ENCODE measurements at places on chromosomes 7 and 10. TPM values are rescaled to one million over a fixed set of nuclear protein-coding genes. Genes with fewer than 3 reads are reported as not detected.
A peak's percentile ranks its signal among the peaks of the same experiment; 100 is the strongest.

SORCS3 gene
- total RNA-seq = under 0.01 TPM

UCMA gene
- not detected for total RNA-seq

- DNase-seq = no peak
Observed at GRCh38 chr7:2517678-2518507, 1.7 kb upstream of the LFNG start.

- DNase-seq = peak; percentile 87
Observed at GRCh38 chr10:89391907-89392756, at the start of gene IFIT1. IFIT1 (plus strand) TSS chr10:89392623; CDS start chr10:89392713, 90 bp downstream.

- DNase-seq = no peak
Observed at GRCh38 chr7:133477791-133478190, 224.9 kb downstream of the EXOC4 start.

DNA sequence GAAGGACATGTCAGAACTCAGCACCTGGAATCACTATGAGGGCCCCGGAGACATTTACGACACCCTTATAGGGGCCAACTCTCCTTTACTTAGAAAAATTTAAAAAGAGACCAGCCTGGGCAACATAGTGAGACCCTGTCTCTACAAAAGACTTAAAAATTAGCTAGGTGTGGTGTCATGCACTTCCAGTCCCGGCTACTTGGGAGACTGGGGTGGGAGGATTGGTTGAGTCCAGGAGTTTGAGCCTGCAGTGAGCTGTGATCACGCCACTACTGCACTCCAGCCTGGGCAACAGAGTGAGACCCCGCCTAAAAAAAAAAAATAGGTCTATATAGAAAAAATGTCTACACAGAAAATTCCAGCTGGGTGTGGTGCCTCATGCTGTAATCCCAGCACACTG is 7.5 kb upstream of the CYTH3 start:
- no peak for DNase-seq

DNA sequence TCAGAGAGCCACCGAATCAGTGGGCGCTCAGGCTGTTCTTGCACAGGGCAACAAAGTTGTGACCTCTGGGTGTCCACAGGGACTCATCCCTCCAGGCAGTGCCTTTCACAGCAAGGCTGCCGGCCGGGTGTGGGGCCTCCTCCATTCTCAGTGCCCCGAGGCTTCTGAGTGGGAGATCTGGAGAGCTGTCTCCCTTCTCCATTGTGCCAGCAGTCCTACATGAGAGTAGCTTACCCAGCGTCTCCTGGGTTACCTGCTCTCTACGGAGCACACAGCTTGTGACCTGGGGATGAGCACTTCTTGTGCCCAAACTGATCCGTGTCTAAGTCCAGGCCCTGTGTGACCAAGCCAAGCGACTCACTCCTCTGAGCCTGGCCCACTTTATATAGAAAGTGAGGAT is 240.9 kb upstream of the GRB10 start:
- DNase-seq = no peak

DNA sequence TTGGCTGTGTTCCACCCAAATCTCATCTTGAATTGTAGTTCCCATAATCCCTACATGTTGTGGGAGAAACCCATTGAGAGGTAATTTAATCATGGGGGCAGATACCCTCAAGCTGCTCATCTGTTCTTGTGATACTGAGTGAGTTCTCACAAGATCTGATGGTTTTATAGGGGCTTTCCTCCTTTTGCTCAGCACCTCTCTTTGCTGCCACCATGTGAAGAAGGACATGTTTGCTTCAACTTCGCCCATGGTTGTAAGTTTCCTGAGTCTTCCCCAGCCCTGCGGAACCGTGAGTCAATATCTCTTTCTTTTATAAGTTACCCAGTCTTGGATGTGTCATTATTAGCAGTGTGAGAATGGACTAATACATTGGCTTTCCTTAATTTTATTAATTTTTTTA is 527.8 kb downstream of the MDFIC start:
- DNase-seq = no peak

GRCh38 chr10:8637640-8638039 is 583.2 kb downstream of the GATA3 start:
- DNase-seq = no peak

GRCh38 chr7:98293265-98293664 is 11.8 kb downstream of the BRI3 start:
- DNase-seq = no peak

DNA sequence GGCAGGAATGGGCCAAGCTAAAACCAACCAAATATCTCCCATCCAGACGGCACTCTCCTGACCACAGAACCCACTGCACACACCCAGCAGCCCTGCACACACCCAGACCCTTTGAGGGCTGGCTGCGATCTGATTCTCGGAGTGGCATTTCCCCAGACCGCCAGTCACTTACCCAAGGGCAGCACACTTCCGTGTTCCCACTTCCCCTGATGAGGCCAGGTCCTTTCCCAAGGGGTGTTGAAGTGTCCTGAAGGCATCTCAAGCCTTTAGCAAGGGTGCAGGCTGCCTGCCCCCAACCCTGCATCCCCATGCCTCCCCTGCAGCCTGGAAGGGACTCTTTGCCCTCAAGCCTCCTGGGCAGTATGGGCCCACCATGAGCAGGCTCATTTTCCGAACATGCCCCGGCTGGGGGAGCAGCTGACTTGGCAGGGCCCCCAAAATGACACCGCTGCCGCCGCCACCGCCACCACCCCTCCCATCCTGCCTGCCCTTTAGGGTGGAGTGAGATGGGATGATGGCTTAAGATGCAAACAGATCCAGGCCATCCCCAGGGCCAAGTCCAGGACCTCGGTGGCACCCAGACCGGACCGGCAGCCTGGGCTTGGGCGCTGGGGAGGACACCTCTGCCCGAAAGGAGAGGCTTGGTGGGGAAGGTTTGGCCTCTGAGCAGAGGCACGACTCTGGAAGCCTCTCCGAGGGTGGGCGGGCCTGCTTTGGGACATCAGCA is 159.8 kb downstream of the NRF1 start:
- no peak for DNase-seq

DNA sequence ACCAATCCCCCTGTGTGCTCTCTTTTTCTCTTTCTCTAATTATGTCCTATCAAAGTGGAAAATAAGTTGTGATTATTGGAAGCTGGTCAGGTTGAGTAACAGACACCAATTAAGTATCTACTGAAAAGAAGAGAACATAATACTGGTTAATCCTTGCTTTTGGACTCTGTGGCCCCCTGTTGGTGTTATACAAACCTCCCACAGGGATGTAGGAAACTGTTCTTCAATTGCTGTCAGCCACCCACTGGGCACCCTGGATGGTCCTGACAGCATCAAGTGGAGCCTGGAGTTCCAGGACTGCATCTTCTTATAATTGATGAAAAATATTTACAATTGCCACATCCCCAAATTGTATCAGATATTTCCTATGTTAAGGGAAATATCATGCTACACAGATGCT is 939.7 kb downstream of the KCNMA1 start:
- no peak for DNase-seq

DNA sequence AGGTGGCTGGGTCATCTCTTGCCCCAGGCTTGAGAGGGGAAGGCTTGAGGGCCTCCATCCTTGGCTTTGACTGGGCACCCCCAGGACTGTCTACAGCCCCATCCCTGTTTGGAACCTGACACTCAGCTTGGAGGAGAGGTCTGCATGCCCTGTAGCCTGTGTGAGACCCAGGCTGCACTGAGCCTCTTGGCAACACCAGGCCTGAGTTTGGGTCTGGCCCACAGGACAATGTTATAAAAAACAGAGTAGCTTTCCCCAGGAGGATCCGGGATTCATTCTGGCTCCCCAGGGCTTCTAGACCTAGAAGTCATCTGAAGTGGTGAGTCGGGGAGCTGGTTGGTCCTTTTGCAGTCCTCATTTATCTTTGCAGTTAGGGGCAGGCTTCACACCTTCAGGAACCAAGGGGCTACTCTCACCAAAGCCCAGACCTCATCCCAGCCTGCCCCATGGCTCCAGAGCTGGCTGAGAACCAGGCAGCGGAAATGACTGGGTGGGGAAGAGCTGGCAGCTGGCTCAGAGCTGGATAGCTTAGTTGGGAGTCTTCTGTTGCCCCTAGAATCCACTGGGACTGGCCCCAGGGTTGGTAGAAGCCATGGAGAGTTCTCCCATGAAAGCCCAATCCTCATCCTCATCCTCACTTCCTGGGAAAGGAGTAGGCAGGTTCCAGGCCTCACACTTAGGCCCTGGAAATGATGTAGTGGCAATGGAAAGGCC is 68.8 kb downstream of the ADCYAP1R1 start:
- DNase-seq = no peak

DNA sequence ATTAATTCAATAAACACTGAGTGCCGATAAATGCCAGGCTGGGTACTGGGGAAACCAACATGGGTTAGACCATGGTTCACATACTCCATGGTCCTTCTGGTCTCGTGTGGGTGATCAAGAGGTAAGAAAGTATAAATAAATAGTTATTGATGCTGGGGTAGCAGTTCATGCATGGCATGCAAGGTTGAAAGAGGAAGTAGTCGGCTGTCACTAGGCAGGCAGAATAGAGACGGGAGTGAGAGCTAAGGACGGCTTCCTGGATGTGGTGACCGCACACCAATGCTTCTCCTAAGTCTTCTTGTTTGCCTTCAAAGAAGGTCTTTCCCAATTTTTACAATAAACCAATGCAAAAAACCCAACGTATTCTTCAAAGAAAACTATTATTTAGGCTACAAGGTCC is 208.6 kb downstream of the ADAM12 start:
- no peak for DNase-seq

GRCh38 chr10:11824376-11824775 is 1.2 kb downstream of the PROSER2 start:
- peak; percentile 15 for DNase-seq

PLEKHS1 gene
- not detected for total RNA-seq

GRCh38 chr7:28296571-28297483 is 115.5 kb upstream of the CREB5 start:
- peak; percentile 48 for DNase-seq

DNA sequence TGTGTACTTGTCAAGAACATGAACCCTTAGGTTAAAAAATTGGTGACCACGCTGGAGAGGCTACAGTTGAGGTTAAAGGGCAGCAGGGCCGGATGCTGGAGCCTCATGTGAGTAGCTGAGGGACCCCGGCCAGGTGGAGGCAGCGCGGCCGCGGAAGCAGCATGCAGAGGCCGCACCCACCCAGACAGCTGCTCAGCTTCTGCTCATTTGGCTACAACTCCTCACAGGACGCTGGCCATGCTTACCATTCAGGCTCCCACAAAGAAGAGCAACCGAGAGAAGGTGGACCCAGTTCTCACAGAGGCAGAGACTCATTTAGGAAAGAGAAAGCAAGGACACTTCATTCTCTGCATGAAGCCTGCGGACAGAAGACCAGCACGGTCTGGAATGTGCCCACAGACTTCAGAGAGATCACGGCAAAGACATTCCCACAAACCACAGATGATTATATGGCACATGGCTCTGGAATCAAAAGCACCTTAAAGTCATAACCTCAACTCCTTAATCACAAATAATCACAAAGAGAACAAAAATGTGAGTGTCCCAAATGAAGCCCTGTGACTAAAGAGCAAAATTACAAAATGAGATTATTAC is 94.4 kb downstream of the VOPP1 start:
- DNase-seq = no peak

GRCh38 chr10:18368682-18369081 is 228.5 kb downstream of the CACNB2 start:
- DNase-seq = no peak

DNA sequence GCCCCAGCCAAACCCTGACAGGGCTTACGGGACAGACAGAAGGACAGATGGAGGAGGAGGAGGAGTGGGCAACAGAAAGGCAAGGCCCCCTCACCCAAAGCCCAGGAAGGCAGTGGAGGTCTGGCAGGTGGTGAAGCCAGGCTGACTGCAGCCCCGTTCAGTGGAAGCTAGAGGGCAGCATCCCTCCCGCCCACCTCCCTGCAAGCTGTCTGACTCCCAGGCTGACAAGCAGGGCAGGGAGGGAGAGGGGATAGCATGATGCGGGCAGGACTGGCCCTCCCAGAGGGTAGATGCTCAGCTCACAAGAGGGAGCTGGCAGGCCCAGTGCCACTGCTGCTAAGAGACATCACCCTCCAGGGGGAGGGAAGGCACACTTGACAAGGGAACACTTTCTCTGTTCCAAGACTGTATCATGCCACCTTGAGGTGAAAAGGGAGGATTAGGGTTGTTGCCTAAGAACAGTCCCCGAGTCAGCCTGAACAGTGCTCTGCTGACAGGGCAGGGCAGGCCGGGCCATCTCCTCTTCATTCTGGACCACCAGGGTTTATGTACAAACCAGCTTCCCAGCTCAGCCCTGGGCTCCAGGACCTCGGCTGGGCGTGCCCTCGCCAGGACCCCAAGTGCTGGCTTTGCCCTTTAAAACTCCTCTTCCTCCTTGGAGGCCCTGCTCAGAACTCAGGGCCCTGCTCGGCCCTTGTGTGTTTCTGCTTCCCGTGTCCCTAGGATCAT is 61.8 kb downstream of the RASGEF1A start:
- DNase-seq = peak; percentile 77

- DNase-seq = no peak
Observed at GRCh38 chr10:102113956-102114857, 6.0 kb downstream of the LDB1 start.

CELF2 gene
- total RNA-seq = 10.2 TPM

DNA sequence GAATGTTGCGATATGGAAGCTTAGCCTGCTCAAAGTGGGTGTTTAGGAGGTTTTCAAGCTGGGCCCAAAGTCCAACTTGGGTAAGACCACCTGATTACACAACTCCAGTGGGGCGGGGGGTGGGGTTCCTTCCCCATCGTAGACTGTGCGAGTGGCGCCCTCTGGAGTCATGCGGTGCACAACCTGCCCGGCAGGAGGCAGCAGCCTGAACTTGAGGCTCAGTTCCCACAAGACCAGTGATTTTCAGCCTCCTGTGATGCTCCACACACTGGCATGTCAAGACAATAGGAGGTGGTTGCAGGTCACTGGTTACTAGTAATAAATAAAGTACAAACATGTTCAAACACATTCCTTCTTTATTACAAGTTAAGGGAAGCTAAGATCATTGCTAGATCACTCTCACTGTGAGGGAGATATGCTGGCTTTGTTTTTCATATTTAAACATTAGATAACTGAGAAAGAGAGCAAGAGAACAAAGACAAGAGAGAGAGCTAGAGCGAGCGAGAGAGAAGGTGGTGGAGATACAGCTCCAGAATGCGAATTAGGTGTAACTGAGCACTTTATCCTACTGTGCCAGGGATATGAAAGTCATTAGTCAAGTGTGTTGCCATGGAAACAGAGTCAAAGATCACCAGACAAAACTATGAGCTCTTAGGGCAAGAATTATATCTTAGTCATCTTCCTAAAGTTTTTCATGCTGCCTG is 97.4 kb upstream of the BMPER start:
- peak; percentile 80 for DNase-seq

GRID1 gene
- not detected for total RNA-seq

- no peak for DNase-seq
Observed at GRCh38 chr7:30556840-30557239, 37.8 kb upstream of the GARS1 start.

COG5 gene
- 59.9 TPM for total RNA-seq

SMURF1 gene
- 18.9 TPM for total RNA-seq
